Nasal cavity respiratory epithelium epithelial cell of viscerocranial mucosa (primary cell): ENCODE measurements at places on chromosomes 4 and X. TPM values are rescaled to one million over a fixed set of nuclear protein-coding genes. Genes with fewer than 3 reads are reported as not detected.

Gene GPR78
- total RNA-seq: 0.07 TPM in 1 of 2 replicates, not detected in the other

Gene LRIT3
- total RNA-seq: under 0.01 TPM in 2 replicates

Gene ADH7
- total RNA-seq: 3.8 and 33.0 TPM in 2 replicates

Gene OTC
- not detected in 2 replicates for total RNA-seq

Gene BANK1
- 0.34 and 1.1 TPM in 2 replicates for total RNA-seq

Gene CLTRN
- 1.00 and 1.0 TPM in 2 replicates for total RNA-seq

Gene MAGEE2
- not detected in 2 replicates for total RNA-seq

Gene CLIC2
- under 0.01 and 0.14 TPM in 2 replicates for total RNA-seq
